HepG2 (cell line): ENCODE measurements at places on chromosomes 12 and 14.
A peak's percentile ranks its signal among the peaks of the same experiment; 100 is the strongest.

DNA sequence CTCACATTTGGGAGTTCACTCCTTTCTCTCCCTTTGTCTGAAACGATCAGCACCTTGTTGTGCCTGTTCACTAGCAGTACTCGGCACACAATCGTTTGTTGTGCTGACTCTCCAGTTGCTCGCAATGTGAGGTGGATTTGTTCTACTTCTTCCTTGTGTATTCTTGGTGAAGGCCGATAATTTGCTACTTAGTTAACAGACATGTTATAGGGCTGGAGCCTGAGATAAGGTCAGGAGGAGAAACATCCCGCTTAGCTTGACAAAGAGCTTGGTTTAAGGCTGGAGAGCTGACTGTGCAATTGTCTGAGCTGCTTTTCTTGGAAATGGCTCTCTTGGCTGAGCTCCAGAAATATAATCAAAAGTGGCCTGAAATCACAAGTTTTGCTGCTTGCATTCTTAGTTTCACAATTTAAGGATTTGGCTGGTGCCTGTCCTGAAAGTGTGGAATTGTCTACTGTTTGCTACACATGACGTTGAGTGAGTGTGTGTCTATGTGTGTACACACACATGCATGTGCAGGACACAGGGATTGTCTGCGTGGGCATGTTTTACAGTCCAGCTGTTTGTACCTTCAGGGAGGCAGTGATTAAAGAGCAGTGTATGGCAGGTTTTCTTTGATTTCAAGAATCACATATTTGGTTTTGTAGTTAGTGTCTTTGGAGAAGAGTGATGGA, 77.7 kb downstream of the ARF6 start:
- no peak for DNase-seq

DNA sequence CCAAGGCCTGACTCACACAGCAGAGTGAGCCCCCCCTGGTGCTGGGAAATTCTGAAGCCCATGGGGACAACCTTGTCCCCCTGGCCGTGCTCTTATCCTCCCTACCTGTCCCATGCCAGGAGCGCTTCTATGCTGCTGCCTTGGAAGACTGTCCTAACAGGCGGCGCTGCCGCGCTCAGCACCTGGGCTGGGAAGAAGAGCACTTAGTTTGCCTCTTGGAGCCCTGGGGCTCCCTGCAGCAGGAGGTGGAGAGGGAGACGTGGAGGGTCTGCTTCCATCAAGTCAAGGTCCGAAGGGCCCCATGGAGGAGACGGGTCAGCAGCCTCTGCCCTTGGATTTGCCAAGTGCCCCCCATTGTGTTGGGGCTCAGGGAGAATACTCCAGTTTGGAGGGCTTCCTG, 300.5 kb downstream of the CACNA1C start:
- no peak for DNase-seq

- no peak for DNase-seq
Observed at GRCh38 chr12:8088574-8088973, 6.5 kb downstream of the NECAP1 start.

GRCh38 chr12:92221656-92222315, 76.1 kb upstream of the BTG1 start:
- no peak for DNase-seq

- no peak for DNase-seq
Observed at GRCh38 chr12:107296681-107297089, 203.3 kb upstream of the CRY1 start.

GRCh38 chr12:107528731-107529365, 156.8 kb upstream of the PWP1 start:
- DNase-seq: no peak

DNA sequence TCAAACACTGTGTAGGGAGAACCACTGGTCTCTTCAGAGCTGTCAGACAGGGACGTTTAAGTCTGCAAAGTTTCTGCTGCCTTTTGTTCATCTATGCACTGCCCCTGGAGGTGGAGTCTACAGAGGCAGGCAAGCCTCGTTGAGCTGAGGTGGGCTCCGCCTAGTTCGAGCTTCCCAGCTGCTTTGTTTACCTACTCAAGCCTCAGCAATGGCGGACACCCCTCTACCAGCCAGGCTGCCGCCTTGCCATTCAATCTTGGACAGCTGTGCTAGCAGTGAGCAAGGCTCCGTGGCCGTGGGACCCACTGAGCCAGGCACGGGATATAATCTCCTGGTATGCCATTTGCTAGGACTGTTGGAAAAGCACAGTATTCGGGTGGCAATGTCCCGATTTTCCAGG, 24.6 kb upstream of the YBX3 start:
- DNase-seq: peak; percentile 25

DNA sequence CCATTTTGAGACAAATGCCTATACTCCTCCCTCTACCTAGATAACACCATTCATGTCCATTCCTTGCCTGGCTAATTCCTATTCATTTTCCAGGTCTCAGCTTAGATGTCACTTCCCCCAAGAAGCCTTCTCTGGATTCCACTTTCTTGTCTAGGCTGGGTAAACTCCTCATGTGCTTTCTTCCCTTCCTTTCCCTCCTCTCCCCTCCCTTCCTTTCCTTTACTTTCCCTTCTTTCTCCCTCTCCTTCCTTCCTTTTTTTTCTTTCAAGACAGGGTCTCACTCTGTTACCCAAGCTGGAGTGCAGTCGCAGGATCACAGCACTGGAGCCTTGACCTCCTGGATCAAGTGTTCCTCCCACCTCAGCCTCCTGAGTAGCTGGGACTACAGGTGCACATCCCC, 3.5 kb upstream of the UTP20 start:
- no peak for DNase-seq

- no peak for DNase-seq
Observed at GRCh38 chr12:45745861-45746277, 16.4 kb downstream of the ARID2 start.

GRCh38 chr14:84492685-84493084, 1037.3 kb upstream of the FLRT2 start:
- DNase-seq: no peak

GRCh38 chr12:108271951-108272872, 66.9 kb downstream of the CMKLR1 start:
- DNase-seq: no peak

DNA sequence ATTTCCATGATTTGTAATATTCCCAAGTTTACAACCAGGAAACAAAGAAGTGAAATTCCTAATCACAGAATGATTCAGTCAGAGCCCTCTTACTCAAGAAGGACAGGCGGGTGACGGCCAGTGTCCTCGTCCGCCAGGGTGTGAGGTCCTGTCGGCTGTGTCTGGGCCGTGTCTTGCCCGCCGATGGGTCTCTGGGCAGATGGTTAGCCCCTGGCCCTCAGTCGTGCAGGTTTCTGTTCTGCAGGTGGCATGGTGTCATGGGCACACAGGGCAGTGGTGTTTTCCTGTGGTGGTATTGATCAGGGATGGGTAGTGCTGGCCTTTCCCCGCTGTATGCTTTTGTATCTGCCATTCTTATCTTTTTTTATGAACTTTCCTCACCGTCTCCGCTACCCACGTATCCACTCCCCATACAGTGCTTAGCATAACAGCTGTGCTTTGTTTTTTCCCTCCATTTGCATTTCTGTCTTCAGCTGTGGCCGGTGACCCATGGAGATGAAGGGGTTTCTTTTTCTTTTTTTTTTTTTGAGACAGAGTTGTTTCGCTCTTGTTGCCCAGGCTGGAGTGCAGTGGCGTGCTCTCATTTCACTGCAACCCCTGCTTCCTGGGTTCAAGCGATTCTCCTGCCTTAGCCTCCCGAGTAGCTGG, 100.7 kb downstream of the TSPAN9 start:
- no peak for DNase-seq

DNA sequence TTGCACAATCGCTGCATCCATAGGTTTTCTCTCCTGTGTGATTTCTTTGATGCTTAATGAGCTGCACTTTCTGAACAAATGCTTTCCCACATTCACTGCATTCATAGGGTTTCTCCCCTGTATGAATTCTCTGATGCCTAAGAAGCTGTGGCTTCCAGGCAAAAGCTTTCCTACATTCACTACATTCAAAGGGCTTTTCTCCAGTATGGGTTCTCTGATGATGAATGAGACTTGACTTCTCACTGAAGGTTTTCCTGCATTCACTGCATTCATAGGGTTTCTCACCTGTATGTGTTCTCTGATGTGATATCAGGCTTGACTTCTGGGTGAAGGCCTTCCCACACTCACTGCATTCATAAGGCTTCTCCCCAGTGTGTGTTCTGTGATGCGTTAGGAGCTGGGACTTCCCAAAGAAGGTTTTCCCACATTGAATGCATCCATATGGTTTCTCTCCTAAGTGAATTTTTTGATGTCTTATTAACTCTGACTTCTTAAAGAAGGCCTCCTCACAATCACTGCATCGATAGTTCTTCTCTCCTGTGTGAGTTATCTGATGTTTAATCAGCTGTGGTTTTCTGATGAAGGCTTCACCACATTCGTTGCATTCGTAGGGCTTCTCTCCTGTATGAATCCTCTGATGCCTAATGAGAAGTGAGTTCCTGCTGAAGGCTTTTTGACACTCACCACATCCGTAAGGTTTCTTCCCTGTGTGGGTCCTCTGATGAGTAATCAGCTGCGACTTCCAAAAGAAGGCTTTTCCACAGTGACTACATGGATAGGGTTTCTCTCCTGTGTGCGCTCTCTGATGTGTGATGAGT, 30.3 kb downstream of the ZNF605 start:
- no peak for DNase-seq

DNA sequence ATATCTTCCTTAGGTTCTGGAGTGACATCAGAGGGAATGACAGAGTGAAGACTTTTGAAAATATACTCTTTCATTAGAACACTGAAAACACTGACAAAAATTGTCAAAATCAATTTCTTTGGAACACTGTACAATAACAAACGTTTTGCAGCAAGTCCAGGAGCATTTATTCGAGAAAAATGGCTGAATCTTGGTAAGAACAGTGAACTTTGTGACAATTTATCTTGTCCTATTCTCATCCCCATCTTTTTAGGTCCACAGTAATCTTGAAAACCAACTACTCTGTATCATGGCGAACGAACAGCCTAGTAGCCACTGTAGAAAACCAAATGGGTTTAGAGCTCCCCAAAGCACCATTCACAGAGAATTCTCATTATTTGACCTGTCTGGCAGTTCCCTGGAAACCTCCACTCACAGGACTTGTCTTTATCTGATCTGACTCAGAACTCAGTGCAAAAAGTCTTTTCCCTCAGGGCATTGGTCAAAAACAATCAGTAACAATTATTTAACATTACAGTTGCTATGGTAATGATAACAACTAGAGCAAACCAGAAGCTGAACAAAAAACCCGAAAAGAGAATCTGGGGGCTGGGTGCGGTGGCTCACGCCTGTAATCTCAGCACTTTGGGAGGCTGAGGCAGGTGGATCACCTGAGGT, 20.3 kb upstream of the PPP2R5E start:
- no peak for DNase-seq

GRCh38 chr12:4763549-4763948, 43.3 kb downstream of the GALNT8 start:
- DNase-seq: peak; percentile 32

DNA sequence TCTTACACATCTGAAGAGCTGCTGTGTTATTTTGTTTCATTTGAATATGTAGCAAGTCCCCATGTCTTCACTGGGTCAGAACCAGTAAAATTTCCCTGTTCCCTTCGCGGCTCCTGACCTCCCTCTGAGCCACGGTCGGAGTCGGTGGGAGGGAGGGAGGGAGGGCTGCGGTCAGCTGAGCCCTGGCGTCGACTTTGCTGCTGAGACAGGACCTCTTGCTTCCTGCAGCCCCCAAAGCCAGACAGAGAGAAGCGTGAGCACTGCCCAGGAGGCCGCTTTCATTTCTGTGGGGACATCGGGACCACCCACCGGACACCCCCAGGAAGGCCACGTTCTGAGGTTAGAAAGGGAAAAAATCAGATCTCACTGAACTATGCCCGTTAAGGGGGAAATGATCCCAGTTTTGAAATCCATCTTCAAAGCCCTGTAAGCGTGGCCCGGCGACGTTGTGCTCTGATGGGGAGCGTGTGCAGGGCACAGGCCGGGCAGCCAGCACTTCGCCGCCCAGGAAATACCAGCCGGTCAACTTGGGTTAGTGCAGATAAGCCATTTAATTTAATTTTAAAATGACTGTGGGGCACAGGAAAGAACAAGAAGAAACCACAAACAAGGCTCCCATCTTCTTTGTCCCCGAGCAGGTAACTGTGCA, 42.1 kb downstream of the NOC4L start:
- DNase-seq: no peak

- no peak for DNase-seq
Observed at GRCh38 chr14:56131865-56132833, 13.9 kb downstream of the PELI2 start.

- no peak for DNase-seq
Observed at GRCh38 chr12:71838676-71839075, 883 bp upstream of the TBC1D15 start.
